ENCODE measurements at places on chromosomes 1 and 21.

DNA sequence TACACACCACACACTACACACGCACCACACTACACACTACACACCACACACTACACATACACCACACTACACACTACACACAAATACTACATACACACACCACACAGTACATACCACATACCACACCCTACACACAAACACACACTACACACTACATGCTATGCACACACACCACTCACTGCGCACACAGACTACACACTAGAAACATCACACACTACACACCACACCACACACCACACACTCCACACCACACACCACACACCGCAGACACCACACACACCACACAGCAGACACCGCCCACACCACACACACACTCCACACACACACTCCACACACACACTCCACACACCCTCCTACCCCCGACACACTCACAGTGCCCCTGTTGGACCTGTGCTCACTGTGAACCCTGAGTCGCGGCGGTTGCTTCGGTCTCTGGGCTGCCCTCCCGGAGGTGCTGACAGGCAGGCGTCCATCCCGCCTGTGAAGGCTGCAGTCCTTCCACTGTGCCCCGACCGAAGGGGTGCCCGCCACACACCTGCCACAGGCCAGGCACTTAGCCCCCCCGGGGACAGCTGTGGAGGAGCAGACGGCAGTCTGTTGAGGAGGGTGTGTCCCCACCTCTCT lies 21.4 kb downstream of the TFF3 start:
- no peak for DNase-seq

DNA sequence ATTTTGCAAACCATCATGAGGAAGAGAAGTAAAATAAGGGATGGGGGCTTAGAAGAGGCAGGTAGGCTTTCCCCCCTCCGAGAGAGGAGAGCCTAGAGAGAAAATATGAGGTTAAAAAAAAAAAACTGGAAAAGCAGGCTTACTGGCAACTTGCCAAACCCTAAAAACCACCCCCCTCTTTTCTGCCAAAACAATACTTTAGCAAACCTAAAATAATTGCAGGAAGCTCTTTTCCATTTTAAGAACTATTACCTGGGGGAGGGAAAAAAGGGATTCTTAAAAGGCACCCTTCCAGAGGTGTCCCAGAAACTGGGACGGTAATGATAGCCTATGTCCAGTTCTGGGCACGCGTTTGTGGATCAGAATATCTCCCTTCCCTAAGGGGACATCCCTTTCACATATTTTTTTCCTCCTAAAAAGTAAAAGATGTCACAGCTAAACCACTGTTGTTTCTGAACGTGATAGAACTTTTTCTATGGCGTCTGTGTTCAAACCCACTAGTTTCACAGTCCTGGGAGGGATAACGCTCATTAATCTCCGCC lies 1.1 kb upstream of the NFIA start:
- no peak for DNase-seq

GRCh38 chr1:201366696-201367095 lies 10.8 kb downstream of the TNNT2 start:
- no peak for DNase-seq

- DNase-seq: no peak
Measured at GRCh38 chr1:151612501-151613281, 841 bp downstream of the SNX27 start.

DNA sequence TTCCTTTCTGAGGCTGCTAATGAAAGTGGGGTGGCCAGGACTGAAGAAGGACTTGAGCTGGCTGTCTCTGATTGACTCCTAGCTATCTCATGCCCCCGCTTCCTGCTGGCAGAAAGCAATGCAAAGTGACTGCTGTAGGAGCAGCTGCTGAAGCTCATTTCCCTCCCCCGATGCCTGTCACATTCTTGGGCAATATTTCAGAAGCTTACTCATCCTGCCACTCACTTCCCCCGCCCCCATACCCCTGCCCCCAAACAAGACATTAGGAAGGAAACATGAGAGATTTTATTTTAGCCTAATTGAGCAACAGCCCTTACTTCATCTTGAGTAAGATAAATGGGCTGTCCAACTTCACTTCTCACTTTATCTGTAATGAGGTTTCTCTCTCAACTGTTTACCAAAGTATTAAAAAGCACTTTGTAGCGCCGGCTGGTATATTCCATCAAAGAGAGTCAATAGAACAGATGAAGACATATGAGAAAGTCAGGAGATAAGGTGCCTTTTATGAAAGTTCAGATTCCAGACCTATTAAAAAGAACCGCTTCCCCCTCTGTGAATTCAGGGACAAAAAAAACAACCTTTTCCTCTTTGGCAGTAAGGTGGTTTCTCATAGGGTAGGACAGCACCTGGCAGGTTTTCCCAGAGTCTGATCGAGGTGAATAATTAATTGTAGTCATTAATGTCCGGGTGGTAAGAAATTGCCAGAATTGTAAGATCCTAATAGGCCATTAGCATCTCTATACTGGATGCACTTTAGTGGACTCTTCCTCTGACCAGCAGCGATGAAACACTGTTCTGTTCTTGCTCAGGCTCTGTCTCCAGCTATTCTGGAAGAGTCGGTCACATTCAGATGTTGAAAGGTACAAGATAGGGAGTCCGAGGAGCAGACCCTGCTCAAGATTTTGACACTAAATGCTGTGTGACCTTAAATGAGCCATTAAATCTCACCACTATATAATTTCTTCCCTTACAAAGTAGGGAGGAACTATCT lies 70.2 kb downstream of the SH3GLB1 start:
- DNase-seq: peak; percentile 3

DNA sequence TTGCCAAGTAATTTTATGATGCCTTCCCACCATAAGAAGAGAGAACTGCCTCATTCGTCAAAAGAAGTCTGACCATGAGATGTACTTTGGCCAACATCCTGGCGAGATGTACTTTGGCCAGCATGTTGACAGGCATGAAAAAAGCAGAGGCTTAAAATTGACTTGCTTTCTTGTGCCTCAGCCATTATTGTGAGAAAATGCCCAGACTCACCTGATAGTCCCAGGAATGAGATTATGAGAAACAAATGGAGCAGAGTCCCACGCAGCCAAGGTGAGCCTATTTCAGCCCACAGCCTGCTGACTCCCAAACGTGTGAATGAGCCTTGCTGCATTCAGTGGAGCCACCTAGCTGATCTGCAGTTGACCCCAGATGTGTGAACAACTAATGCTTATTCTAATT lies 43.5 kb upstream of the ZNF644 start:
- no peak for DNase-seq

- DNase-seq: no peak
Measured at GRCh38 chr1:79262745-79263258, 256.3 kb upstream of the ADGRL4 start.

DNA sequence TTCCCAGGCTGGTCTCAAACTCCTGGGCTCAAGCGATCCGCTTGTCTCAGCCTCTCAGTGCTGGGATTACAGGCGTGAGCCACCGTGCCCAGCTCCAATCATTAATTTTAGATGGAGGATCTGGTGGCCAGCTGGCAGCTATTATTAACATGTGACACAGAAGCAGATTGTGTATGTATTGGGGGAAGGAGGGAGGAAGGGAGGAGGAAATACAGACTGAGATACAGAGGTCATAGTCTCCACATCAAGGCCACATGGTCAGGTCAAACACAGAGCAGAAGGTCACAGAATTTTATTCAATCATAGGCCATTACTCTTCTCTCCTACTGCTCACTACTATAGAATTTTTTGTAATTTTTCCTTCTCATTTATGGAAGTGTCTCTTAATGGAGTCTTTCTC lies 57.9 kb upstream of the ADORA3 start:
- DNase-seq: no peak

DNA sequence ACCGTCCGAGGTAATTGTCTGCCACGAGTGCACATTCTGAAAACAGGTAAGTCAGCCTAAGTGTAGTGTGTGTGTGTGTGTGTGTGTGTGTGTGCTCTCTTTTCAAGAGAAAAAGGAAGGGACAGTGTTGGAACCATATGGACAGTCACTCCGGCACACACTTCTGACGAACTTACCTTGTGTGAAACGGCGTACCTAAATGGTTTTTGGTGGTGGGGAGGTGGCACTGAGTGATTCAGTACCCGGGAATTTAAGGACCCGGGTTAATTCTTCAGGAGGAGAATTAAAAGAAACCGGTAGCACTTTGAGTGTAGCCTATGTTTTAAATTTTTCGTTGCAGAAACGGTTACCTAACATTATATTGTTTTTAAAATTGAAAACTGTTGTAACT lies 286 bp downstream of the ODR4 start:
- DNase-seq: no peak

GRCh38 chr1:230567221-230567575 lies 75.1 kb upstream of the COG2 start:
- no peak for DNase-seq

DNA sequence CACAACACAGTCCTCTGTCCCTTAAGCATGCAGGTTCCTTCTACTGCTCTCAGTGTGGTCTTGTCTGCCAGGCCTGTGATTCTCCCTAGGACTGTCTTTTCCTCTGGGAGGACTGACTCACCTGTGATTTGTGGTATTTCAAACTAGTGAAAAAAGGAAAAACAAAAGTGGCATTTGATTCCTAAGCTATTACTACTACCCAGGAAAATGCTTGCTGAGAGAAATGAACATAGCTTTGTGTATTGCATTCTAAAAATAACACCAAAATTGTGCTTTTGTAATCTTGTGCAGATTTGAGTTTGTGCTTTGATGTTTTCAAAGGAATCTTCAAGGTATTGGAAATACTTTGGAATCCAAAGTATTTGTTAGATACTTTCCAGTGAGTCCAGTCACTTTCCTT lies 57.0 kb downstream of the GPR161 start:
- no peak for DNase-seq

DNA sequence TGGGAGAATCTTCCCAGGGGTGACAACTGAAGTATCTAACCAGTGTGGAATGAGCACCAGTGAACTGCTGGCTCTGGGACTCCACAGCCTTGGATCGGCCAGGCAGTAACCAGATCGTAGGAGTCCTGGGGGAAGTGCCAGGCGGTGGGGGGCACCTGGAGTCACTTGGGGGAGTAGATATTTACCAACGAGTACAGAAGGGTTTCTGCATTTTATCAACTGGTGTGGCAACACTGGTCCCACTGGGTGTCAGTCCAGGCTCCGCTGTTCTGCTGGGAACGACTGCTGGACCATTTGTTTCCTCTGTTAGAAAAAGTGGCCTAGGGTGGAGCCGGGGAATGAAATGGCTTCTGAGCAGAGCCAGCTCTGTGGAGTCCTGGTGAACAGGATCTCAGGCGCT lies 14.4 kb downstream of the HEYL start:
- DNase-seq: no peak

Data from activated CD4-positive, alpha-beta T cell treated with anti-CD3 and anti-CD28 coated beads, Interleukin-2, amount 50 U/mL, for 4 hours (primary cell).